Omental fat pad (tissue), 4 donors: ENCODE measurements at places on chromosomes 5 and 9. TPM values are rescaled to one million over a fixed set of nuclear protein-coding genes. Genes with fewer than 3 reads are reported as not detected.

The PCDH1 gene
- 148 TPM for total RNA-seq

The C9orf153 gene
- 0.46 TPM for total RNA-seq

The RGS7BP gene
- total RNA-seq = 1.3 TPM

The KIF27 gene
- 5.6 TPM for total RNA-seq

The ANKRD18A gene
- 0.48 TPM for total RNA-seq

The NMRK1 gene
- 28.1 TPM for total RNA-seq

The ZNF782 gene
- 6.9 TPM for total RNA-seq

The SLC36A1 gene
- 20.3 TPM for total RNA-seq

The ENTREP1 gene
- 2.4 TPM for total RNA-seq

The TOR4A gene
- total RNA-seq = 10.0 TPM

The UGT3A1 gene
- not detected for total RNA-seq

The SLC34A1 gene
- not detected for total RNA-seq
